ENCODE measurements at places on chromosomes 11 and 22.

GRCh38 chr11:103730131-103730940, 306.1 kb upstream of the DDI1 start:
- peak; percentile 13 for DNase-seq

DNA sequence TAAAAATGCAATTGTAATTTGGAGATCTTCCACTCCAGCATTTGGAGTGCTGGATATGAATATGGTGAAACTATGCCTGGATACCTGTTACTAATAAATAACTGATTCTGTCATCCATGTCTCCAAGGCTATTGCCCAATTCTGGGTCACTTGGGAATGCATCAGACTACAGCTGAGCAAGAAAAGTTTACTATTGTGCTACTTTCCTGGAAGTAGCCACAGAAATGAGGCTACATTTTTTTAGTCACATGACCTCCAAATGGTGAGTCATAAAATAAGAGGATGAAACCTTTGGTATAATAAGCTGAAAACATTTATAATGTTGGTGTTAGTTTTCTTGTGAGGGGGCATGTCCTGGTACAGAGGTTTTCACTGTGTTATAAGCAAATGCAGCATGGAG, 44.4 kb downstream of the DCDC1 start:
- peak; percentile 41 for DNase-seq

DNA sequence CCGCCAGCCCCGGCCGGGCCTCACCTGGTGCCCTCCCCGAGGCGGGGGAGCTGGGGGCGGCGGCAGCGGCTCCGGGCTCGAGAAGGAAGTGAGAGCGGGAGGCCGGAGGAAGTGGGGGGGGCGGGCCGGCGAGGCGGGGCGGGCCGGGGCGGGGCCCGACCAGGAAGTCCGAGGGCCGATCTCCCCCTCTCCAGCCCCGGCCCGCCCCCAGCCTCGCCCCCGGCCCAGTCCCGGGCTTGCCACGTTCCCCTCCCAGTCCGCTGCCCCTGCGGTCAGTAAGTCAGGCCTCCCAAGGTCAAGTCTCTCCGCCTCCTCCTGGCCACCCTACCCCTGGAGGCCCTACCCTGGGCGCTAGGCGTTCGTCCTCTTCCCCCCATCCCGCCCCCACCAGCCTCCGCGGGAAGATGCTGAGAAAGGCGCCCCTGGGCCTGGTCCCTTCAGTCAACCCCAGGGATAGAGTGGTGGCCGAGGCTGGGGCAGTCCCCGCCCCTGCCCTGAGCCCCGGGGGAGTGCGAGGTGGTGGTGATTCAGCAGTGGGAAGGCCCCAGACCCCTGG, at the start of gene RHOG:
TSS of gene RHOG (minus strand) at position 90 of the 556 bp plus-strand sequence. CDS start 12,821 bp downstream, outside the sequence.
- peak; percentile 82 for DNase-seq

DNA sequence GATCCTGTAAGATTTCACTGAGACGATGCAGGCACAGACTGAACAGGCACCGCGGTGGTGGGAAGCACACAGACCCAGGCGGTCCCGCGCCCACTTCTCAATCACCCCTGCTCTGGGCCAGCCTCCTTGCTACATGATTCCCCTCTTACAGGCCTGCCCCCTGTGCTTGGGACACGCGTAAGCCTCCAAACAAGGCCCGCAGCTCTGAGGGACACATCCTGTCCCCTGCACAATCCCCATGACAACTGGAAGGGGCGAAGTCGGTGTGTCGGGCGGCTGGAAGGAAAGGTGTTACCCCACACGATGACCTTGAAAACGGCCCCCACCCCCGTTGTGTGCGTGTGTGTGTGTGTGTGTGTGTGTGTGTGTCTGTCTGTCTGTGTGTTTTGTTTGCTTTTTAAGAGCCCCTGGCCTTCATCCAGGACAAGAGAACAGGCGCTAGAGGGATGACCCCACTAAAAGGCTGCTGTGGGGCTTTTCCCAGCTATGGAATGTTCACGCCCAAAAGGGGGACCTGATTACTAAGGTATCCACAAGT, 13.1 kb downstream of the CELSR1 start:
- no peak for DNase-seq

- DNase-seq, result no peak
Measured at GRCh38 chr22:25661073-25661472, 80.9 kb upstream of the MYO18B start.

GRCh38 chr22:32831584-32831983, 30.1 kb downstream of the TIMP3 start:
- no peak for DNase-seq

GRCh38 chr11:33869481-33870422, 22.1 kb downstream of the LMO2 start:
- peak; percentile 33 for DNase-seq

- DNase-seq, result peak; percentile 27
Measured at GRCh38 chr11:33742249-33742851, 6.1 kb upstream of the CD59 start.

DNA sequence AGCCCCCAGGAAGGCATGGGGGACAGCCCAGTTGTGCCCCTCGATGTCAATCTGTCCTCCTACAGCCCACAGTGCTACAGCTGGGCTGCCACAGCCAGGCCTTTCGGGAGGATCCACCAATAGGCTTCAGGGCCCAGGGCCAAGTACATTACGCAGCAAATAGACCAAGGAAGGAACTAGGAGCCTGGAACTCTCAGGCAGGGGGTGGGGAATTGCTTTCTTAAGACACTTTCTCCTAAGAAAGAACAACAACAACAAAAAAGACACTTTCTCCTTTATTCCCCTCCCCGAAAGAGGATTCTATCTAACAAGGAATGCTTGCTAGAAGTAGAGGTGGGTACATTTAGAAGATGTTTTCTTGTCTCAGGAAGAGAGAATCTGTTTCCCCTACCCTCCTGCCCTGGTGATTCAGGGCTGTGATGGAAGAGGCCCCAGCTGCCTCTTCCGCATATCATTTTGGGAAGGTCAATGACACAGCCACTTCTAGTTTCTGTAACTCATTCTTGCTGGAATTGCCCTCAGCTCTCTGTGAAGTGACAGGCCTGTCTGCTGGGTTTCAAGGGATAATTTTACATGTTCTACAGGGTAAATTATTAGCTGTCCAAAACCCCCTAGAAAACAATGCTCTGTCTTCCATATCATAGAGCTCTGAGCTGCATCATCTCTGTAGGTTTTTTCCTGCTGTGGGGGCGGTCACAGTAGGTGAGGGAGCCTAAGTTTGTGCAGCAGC, 6.0 kb upstream of the MALAT1 start:
- peak; percentile 83 for DNase-seq

GRCh38 chr11:21736404-21736803, 456.5 kb upstream of the ANO5 start:
- no peak for DNase-seq

- no peak for DNase-seq
Measured at GRCh38 chr11:14114269-14114668, 151.7 kb downstream of the SPON1 start.

All from A172 (cell line).